ENCODE measurements at places on chromosomes 1 and 21.

- DNase-seq = no peak
Measured at GRCh38 chr1:172917972-172918371, 132.8 kb downstream of the TNFSF18 start.

- DNase-seq = no peak
Measured at GRCh38 chr1:192453360-192453992, 122.1 kb upstream of the RGS1 start.

DNA sequence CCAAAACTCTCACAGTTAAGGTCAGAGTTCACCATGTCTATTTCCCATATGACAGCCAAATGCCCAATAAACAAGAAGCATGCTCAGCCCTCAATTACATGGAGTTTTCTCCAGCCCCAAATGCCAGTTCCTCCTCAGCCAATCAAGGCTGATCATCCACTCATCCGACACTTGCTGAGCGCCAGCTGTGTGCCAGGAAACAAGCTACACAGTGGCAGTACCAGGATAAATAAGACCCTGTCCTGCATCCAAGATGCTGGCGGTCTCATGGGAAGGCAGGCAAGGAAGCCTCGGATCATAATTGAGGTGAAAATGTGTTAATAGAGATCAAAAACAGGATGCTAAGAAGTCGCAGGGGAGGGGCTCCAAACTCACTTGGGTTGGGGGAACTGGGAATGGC lies 7.7 kb downstream of the ZBTB17 start:
- no peak for DNase-seq

DNA sequence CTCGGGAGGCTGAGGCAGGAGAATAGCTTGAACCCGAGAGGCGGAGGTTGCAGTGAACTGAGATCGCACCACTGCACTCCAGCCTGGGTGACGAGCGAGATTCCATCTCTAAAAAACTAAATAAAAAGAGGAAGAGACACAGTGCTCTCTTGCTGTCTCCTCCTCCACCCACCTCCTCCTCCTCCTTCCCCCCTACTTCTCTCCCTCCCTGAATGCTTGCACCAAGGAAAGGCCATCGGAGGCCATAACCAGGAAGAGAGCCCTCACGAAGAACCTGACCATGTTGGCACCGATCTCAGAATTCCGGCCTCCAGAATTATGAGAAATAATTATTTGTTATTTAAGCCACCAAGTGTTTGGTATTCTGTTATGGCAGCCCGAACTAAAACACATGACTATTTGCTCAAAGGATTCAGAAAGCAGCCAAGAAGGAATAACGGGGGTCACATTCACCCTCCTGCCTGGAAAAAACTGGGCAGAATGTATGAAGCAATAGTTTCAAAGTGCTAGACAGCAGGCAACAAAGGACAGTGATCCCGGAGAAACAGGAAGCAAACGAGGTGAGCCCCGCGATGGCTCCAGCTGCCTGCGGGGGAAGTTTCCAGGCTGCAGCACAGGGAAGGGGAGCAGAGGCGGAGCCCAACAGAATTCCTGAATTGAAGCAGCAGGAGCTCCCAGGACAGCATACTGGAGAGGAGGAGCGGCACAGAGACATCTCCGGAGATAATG lies 35.8 kb downstream of the LDLRAD1 start:
- DNase-seq = peak; percentile 84

DNA sequence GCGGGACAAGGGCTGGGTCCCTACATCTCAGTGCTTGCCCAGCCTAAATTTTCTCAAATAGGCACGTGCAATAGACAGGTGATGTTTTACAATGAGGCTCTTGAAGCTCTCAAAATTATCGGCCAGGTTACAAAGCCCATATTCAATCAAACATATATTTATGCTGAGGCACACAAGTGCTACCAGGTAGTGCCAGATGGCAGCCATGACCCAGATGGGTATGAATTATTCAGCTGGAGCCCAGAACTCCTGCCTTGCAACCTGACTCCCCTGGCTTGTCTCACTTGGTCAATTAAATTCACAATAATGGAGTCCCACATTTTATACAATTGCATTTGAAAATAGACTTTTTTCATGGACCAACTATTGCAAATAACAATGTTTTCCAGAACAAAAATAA lies 12.3 kb upstream of the ADAM30 start:
- DNase-seq = no peak

GRCh38 chr1:91224878-91225277 lies 179.8 kb downstream of the HFM1 start:
- DNase-seq = no peak

DNA sequence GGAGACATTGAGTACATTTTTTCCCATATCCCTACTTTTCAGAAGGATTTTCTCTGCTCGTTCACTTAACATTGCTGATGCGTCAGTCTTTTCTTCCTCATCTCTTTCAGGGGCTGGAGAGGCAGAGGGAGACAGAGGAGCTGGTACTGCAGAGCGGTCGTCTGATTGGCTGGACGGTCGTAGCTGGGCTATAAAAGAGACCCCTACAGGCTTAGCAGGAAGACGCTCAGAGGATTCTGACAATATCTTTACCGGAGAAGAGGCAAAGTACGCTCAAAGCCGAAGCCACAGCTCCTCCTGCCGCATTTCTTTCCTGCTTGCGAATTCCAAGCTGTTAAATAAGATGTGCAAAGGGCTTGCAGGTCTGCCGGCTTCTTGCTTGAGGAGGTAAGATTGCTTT lies at the start of gene RGS4:
Gene RGS4 (plus strand): TSS at position 220 of the 400 bp plus-strand sequence. CDS start 124 bp downstream, at position 344.
- DNase-seq = peak; percentile 93

DNA sequence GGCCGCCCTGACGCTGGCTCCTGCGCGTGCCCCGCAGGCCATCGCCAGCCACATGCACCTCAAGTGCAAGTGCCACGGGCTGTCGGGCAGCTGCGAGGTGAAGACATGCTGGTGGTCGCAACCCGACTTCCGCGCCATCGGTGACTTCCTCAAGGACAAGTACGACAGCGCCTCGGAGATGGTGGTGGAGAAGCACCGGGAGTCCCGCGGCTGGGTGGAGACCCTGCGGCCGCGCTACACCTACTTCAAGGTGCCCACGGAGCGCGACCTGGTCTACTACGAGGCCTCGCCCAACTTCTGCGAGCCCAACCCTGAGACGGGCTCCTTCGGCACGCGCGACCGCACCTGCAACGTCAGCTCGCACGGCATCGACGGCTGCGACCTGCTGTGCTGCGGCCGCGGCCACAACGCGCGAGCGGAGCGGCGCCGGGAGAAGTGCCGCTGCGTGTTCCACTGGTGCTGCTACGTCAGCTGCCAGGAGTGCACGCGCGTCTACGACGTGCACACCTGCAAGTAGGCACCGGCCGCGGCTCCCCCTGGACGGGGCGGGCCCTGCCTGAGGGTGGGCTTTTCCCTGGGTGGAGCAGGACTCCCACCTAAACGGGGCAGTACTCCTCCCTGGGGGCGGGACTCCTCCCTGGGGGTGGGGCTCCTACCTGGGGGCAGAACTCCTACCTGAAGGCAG lies 23.4 kb upstream of the ARF1 start:
- no peak for DNase-seq

GRCh38 chr1:6634371-6635052 lies 9.8 kb downstream of the THAP3 start:
- peak; percentile 78 for DNase-seq

DNA sequence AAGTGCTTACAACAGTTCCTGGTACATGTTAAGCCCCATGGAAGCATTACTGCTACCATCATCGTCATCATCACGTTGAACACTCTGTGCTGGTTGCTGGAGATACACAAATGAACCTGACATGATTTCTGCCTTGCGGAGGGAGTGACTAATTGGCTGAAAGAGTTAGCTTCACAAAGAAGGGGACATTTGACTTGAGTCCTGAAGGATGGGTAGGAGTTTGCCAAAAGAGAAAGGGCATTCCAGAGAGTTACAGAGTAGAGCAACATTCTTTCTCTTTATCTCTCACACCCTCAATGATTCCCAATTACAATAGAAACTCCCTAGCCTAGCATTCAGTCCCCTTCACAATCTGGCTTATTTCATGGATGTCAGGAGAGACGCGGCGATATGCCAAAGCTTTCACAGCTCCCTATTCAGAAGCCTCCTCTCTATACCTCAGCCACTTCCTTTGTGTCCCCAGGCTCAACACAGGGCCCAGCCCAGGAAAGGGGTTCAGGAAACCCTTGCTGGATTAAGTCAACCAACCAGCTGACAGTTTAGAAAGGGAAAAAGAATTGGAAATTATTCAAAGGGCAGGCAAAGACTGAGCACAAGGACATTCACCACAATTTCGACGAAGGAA lies 38.0 kb downstream of the SLC1A7 start:
- no peak for DNase-seq

DNA sequence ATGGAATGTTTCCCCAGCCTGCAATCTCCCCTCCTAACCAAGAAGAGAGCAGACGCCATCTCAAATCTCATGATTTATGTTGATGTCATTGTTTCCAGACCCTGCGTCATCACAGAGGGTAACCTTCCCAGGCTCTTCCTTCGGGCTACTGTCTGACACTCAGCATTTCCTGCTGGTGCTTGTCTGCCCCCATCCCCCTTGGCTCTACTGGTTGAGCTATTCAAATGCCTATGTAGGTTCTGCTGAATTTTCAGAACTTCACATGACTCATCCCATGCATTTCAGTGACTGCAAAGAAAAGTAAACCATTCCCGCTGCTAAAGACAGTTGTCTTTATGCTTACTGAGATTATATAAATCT lies 24.8 kb upstream of the ITPKB start:
- peak; percentile 78 for DNase-seq

- DNase-seq = no peak
Measured at GRCh38 chr1:19006837-19007271, 50.4 kb upstream of the IFFO2 start.

DNA sequence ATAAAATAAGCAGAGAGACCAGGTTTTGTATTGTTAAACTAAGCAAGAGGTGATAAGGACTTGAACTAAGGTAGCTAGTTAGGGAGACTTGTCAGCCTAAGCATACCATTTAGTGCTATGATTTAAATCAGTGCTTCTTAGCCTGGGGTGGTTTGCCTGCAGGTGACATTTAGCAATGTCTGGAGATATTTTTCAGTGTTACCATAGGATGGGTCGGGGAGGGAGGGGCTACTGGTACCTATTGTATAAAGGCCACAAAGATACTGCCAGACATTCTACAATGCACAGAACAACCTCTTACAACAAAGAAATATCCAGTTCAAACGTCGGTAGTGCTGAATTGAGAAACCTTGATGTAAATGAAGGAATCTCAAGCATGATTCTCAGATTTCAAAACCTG lies 3.3 kb downstream of the ATP5PB start:
- no peak for DNase-seq

GRCh38 chr21:32728848-32729247 lies 1.0 kb upstream of the SYNJ1 start:
- no peak for DNase-seq

- no peak for DNase-seq
Measured at GRCh38 chr1:96059736-96060135, 661.8 kb upstream of the PTBP2 start.

DNA sequence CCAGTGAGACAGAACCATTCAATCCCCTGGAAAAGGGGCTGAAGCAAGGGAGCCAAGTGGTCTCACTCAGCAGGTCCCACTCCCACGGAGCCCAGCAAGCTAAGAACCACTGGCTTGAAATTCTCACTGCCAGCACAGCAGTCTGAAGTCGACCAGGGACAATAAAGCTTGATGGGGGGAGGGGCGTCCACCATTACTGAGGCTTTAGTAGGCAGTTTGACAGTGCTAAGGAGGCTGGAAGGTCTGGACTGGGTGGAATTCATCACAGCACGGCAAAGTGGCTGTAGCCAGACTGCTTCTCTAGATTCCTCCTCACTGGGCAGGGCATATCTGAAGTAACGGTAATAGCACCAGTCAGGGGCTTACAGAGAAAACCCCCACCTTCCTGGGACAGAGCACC lies 105.4 kb upstream of the GORAB start:
- no peak for DNase-seq
